ENCODE measurements at places on chromosomes 13 and 19.

DNA sequence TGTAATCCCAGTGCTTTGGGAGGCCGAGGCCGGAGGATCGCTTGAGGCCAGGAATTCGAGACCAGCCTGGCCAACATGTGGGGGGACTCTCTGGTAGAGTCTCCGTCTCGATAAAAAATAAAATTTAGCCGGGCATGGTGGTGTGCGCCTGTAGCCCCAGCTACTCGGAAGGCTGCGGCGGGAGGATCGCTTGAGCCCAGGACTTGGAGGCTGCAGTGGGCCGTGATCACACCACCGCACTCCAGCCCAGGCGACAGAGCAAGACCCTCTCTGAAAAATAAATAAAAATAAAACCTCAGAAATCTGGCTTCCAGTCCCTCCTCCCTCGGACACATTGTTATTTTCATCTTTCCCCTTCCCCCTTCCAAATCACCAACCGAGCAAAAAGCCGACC lies 332 bp downstream of the IRGQ start:
- DNase-seq: no peak

DNA sequence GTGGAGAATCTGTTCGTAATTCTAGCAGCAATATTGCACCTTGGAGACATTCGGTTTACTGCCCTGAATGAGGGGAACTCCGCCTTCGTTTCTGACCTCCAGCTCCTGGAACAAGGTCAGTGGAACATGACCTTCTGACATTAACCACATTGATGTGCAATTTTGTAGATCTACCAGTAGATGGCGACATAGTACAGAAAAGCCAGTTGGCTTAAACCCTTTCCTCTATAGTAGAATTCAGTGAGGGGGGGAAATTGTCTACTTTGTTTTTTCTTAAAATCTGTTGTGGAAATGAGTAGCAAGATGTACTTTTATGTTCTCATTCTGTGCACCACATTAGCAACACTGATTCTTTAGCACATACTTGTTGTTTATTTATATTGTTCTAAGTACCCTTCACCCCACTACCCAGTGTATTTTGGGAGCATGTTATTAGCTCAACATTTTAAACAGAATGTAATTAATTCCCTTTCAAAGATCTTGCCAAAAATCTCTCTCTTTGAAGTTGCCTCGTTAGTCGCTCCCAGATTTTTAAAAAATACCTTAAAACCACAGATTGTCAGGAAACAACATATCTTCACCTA lies 332.2 kb downstream of the MYO16 start:
- no peak for DNase-seq

DNA sequence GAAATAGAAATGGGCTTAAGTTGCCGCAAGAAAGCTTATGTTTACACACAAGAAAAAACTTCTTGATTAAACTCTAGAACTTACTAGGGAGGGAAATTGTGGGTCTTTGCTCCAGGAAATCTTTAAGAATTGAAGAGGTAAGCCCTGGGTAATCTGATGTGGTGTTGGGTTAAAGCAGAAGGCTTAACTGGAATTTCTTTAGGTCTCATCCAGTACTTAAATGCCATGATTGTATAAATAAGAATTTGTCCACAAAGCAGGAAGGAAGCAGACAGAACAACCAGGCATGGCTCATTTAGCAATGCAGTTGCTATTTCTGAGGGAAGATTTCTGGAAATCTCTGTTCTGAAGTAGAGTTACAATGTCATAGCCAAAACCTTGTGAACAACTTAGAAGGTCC lies 360.4 kb downstream of the KLF5 start:
- DNase-seq: no peak

GRCh38 chr13:40047322-40047771 lies 391.9 kb downstream of the COG6 start:
- no peak for DNase-seq

DNA sequence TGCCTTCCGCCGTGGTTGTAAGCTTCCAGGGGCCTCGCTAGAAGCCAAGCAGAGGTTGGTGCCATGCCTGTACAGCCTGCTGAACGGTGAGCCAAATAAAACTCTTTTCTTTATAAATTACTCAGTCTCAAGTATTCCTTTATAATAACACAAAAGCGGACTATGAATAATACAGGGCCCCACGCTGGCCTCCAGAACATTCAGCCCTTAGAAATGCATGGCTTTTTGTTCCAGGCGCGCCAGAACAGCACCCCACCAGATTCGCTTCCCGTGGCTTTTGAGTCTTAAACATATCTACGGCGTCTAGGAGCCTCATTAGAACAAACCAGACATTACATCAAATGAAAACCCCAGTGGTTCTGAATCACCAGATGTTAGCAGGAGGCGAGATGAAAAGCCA lies 75.1 kb downstream of the SLC15A1 start:
- no peak for DNase-seq

GRCh38 chr13:48112896-48113755 lies 18.2 kb upstream of the MED4 start:
- no peak for DNase-seq

DNA sequence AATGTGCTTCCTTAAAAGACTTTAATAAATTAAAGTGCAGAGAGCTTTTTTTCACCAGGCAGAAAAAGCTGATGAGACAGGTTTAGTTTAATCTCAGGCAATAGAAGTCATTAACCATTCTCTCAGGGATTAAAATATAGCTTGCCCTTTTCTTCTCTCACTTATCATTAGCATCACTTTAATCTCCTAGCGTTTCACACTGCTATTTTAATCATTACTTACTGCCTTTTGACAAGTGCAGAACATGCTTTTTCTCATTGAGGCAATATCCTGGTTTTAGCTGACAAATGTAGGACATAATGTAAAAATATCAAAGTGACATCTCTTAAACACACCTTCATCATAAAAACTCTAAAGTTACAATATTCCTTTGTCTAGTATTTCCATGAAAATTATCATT lies 94.6 kb downstream of the DACH1 start:
- no peak for DNase-seq

GRCh38 chr13:24060993-24061392 lies 99.5 kb upstream of the SPATA13 start:
- DNase-seq: no peak

DNA sequence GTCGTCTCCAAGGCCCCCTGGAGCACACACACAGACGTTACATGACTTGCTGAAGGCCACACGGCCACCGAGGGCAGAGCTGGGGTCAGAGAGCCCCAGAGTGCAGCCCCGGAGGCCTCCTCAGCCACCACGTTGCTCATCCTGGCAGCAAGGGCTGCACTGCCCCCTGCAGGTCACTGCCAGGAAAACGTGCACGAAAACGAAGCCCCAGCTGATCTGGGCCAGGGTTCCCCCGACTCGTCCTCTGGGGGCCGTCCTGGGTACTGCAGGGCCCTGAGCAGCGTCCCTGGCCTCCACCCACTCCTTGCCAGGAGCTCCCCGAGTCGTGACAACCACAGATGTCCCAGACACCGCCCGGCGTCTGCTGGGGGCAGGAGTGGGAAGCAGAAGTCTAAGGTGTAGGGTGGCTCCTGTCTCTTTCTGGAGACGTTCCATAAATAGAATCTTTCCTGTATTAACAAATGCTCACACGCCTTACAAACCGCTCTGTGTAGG lies 3.4 kb downstream of the TPGS1 start:
- no peak for DNase-seq

GRCh38 chr13:26956522-26957142 lies 196.0 kb upstream of the GPR12 start:
- DNase-seq: no peak

DNA sequence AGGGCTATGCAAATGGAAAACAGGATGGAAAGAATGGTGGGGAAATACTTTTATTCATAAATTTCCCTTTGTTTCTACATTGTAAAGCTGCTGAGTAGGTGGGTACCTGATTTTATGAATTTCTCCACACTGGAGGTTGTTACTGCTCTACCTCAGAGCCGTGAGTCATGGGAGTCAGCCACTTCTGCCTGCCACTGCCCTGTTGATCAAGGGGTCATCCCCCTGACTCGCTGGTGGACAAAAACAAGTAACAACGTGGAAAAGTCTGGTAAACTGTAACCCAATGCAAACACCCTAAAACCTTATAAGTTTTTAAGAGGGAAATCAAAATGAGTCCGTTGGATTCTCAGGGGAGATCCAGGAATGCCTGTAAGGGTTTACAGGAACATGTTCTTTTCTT lies 329.5 kb downstream of the ATP8A2 start:
- DNase-seq: no peak
